ENCODE measurements at places on chromosomes 7 and 10.

DNA sequence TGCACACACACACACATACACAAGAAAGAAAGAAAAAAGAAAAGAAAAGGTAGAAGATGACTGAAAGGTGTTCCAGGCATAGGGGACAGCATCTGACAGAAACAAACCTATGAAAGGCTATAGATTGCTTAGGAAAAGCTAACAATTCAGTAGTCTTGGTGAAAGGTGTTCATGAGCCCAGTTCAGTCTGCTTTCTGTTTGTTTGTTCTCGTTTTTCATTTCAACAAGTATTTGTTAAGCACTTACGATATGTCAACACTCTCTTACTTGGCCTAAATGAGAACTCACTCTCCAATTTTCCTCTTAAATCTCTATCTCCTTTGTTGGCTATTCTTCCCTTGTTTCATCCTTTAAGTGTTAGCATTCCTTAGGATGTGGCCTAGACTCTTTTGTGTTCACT lies 133.2 kb downstream of the GRM8 start:
- no peak for DNase-seq

- DNase-seq: no peak
These were observed 127.4 kb downstream of the TRRAP start for GRCh38 chr7:99005776-99006175.

- DNase-seq: no peak
These were observed 111.1 kb downstream of the CPED1 start for GRCh38 chr7:121099572-121099971.

DNA sequence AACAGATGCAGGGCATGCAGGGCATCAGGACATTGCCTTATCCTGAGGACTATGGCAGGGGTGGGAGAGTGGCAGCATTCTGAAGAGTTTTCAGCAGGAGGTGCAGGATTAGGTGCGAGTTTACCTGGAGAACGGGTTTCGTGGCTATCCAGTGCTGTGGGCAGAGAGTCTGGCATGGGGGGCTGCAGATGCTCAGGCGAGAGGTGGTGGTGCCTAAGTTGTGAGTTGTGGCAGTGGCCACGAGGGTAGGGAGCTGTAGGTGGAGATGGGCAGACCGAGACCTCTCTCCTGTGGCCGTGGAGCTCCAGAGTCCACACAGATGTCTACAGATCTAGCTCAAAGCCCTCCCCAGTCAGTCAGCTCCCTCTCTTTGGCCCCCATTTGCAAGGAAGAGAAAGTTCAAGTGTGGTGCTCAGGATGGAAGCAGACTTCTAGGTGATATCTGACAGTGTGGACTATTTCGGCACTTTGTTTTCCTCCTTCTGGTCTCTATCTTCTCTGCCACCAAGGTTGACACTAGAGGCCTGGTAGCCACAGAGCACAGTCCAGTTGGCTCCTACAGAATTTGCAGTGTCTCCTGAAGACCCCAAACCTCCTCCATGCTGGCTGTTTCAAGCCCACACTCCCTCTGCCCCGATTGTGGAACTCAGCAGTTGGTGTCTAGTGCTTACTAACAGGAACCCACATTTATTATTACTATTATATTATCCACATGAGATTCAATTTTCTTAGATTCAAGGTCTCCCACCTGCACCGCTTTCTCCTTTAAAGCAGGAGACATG lies 955.7 kb upstream of the ZNF722 start:
- DNase-seq: no peak

DNA sequence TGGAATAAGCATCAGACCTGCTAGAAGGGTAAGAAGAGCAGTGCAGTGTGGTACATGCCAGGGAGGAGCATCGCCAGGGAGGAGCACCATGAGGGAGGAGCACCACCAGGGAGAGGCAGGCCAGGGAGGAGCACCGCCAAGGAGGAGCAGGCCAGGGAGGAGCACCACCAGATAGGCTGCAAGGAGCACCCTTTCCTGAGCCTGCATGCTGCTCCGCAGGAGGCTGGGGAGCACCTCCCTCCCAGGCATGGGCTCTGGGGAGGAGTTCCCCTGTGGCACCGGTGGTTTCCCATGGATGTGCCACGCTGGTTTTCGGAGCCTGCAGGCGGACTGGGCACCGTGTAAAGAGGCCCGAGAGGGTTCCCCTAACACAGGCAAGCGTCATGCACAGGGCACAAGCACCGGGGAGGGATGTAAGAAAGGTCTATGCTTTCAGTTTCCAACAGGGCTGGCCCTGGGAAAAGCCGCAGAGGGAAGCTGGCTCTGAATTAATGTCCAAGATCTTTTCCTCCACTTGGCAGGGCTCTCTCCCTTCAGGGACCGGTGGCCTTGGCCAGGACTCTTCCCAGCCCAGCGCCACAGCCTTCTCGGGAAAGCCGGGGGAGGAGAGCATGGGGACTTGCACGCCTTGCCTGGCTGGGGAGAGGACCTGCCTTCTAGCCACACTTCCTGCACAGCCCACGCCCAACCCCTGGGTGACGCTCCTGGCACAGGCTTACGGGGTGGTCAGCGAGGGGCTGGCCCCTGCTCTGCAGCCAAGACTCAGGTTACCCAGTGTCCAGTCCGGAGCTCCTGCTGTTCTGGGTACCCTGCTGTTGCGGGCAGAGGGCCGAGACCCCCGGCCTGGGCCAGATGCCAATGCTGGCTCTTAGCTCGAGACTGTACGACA lies 11.5 kb upstream of the GPER1 start:
- DNase-seq: no peak

GRCh38 chr7:55288070-55288824 lies 76.9 kb upstream of the LANCL2 start:
- DNase-seq: no peak

GRCh38 chr7:80165177-80165576 lies 30.5 kb downstream of the GNAI1 start:
- no peak for DNase-seq

DNA sequence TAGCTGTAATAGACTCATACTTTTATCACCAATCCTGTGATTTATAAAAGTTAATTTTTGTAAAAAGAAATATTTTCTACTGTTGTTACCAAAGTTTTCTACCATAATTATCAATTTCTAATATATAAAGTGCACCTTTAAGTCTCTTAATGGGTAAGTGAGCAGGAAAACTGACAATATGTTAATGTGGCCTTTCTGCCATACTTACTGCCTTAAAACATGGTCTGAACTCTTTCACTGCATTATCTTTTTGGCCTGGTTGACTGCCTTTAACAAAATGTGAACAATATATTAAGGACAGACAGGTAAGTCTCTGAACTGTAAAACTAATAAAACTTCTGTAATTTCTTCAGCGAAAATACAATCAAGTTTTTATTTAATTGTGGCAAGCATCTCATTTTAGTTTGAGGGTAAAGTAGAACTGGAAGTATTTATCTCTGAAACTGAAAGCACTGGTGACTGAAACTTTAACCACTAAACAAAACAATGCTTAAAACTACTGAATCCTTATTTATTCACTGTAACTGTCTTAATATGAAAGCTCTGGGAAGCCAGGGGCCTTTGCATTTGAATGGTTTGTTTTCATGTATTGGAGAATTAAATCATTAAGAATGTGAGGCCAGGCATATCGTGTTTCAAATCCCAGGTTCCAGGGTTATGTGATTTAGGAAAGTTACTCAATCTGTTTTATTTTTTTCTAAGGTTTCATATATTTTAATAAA lies 948.8 kb upstream of the POT1 start:
- DNase-seq: no peak

GRCh38 chr7:4730971-4731370 lies 44.5 kb upstream of the AP5Z1 start:
- DNase-seq: no peak

DNA sequence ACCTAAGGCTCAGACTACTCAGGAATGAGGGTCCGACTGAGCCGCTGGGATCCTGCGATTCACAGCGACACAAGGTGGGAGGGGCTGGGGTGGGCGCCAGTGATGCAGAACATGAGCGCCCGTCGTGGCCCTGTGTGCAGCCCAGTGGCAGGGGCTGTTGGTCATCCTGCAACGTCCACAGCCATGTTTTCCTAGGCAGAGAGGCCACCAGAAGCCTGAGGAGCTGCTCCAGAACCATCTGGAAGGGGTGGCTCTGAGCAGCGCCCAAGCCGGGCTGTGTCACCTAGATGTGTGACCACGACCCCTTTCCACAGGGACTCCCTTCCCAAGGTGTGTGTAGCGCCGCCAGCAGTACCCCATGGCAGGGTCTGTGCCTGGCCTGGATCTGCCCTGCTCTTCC lies 24.5 kb downstream of the DPYSL4 start:
- no peak for DNase-seq

DNA sequence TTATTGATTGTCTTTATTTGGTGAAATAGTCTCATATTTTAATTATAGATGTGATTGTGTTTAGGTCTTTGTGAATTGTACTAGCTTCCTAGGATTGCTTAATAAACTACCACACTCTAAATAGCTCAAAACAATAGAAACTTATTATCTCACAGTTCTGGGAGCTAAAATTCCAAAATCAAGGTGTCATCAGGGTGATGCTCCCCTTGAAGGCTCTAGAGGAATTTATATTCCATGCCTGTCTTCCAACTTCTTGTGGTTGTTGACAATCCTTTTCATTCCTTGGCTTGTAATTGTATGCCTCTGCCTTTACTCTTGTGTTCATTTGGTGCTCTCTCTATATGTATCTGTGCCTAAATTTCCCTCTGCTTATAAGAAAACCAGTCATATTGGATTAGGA lies 155.3 kb upstream of the AKR1E2 start:
- DNase-seq: no peak

DNA sequence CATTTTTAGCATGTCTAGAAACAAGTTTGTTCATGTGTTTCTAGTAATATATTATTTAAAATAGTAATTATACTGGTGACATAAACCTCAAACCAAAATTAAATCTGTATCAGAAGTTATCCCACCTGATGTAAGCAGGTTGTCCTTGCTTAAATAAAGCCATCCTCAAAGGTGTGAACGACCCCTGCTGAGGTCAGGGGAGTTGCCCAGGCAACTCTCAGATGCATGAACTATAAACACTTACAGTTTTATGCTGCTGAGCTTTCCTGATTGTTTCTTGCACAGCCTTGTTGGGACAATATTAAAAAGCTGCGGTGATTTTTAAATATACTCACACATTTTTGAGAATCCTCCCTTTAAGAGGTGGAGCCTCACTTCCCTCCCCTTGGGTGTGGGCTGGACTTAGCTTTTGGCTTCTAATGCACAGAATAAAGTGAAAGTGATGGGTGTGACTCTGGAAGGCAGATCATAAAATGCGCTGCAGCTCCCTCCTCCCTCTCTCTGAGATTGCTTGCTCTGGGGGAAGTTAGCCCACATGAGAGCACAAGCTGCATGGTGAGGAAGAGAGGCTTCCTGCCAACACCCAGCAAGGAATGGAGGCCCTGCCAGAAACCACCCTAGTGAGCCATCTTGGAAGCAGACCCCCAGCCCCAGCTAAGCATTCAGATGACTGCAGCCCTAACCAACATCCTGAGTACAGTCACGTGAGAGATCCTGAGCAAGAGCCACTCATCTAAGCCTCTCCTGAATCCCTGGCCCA lies 152.7 kb downstream of the SKIDA1 start:
- peak; percentile 0 for DNase-seq

GRCh38 chr10:124495162-124495561 lies 33.5 kb downstream of the LHPP start:
- no peak for DNase-seq

DNA sequence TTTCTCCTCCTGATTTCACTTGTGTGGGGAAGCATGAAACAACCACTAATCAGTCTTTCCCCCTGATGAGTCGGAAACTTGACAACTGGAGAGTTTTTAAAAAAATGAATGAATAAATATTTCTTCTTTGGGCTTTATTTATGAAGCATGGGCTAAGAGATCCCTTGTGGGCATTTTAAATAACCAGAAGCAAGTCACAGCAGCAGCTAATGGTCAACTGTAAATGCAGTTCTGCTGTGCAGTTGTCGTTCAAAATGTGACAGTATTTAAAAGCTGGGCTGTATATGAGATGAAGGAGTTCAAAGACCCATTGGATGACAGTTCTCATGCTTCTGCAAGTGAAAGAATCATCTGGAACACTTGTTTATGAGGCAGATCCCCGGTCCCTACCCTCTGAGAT lies 54.1 kb downstream of the STEAP1B start:
- DNase-seq: no peak

- DNase-seq: no peak
These were observed 241.4 kb upstream of the CCDC6 start for GRCh38 chr10:60147576-60148265.

- DNase-seq: no peak
These were observed 57.3 kb downstream of the GBF1 start for GRCh38 chr10:102302611-102303010.

DNA sequence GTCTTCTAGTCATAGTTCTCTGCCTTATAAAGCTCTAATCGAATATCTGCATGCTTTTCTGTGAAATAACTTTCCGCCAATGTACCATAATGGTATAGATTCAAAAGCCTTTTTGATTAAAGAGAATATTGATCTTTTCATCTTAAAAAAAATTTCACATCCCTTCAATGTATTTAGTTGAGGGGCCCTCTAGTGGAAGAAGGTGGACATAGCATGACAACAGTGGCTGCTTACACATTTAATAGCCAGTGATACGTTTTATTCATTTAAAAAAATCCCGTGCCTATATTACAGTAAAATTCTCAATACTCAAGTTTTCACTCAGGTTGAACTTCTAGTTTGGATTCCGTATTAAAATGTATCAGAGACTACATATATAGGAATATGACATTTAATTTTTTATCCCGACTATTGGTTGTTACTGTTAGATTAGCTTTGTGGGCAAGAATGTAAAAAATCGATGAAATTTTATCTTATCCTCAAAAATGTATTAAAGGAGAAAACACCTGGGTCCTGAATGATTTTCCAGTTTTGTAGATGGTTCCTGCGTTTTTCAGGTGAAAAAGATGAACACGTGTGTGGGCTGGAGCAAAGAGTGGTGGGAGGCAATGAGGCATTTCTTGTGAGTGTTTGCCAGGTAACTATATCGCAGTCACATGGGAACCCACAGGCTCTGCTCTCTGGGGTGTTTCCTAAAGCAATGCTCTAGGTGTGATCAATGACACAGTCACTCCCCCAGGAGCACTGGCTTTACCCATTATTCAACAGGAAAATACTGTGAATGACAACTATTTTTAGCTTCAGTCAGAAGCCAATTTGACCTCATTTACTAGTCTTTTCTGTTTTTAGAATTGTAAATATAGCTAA lies 24.1 kb upstream of the PNLIP start:
- DNase-seq: no peak

All from effector memory CD4-positive, alpha-beta T cell (primary cell).